ENCODE measurements at places on chromosomes 4 and X.
A peak's percentile ranks its signal among the peaks of the same experiment; 100 is the strongest.

DNA sequence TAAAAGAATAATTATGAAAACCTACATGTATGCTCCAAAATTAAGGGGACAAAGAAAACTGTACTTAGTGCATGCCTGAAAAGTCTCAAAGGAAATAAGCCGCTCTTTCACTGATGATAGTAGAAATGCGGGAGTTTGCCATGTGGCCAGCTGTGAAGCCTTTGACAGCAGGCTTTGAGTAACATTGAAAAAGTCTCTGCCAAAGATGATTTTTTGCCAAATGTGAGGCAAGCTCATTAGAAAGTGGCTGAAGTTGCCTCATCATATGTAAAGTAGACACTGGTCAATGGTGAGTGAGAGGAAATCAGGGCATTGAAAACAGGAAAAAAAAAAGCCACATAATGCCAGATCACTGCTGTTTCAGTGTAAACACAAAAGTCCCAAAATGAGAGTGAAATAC is 2360.1 kb downstream of the PCDH7 start:
- no peak for DNase-seq

DNA sequence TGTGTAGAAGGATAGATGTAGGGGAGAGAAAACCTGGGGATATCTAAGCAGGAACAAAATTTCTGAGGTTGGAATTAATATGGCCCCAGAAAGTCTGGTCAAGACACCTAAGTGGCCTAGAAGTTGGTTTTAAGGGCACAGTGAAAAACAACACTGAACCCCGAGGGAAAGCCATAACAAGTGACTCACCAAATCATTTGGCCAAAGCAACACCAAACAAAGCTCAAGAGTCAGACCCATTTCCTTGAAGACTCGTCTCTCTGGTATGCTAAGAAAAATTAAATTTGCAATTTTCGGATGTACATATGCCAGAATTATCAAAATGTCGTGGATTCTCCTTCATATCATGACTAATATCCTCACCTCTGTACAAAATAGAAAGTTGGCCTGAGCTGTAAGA is 162.9 kb downstream of the SMIM20 start:
- DNase-seq, result no peak

DNA sequence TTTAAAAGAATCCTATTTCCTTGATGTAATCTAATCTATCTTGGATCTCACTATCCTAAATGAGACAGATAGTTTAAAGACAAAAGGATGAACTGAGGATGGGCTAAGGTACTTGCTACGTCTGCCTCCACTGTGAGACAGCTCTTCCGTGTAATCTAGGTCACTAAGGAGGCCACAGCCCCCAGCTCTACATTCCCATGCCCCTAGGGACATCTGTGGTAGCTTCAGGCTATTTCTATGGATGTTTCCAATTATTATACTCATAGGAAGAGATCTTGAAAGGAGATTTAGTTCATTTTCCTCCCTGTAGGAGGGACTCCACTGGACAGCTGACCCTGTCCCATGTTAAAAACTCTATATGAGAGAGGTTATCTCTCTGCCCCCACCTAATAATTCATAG is 140.8 kb upstream of the TRPC5 start:
- DNase-seq, result no peak

- DNase-seq, result peak; percentile 21
These were observed 444 bp downstream of the FREM3 start for GRCh38 chr4:143700046-143700415.

- no peak for DNase-seq
These were observed 10.5 kb downstream of the STAG2 start for GRCh38 chrX:123971982-123972381.

All from DND-41 (cell line).